ENCODE measurements at places on chromosomes 3 and 15.

- H3K27ac ChIP-seq, result peak overlapping the region; percentile 68
- H3K4me1 ChIP-seq, result no peaks in the 10 kb centered on the region
- no peak for DNase-seq
These were observed 69.8 kb upstream of the MFGE8 start for GRCh38 chr15:88982946-88983342.

GRCh38 chr3:12993517-12994356 is 79.5 kb downstream of the IQSEC1 start:
- peak overlapping the region; percentile 93 for H3K27ac ChIP-seq
- H3K4me3 ChIP-seq, result peak overlapping the region; percentile 39
- H3K36me3 ChIP-seq, result no peaks in the 10 kb centered on the region
- peaks cover 54% of the 10 kb centered on the region for H3K4me1 ChIP-seq
- no peaks in the 10 kb centered on the region for H3K27me3 ChIP-seq

- no peaks in the 10 kb centered on the region for H3K36me3 ChIP-seq
- H3K4me3 ChIP-seq, result no peak overlapping the region
- H3K4me1 ChIP-seq, result no peaks in the 10 kb centered on the region
- H3K27me3 ChIP-seq, result no peaks in the 10 kb centered on the region
- no peak overlapping the region for H3K27ac ChIP-seq
These were observed 139.6 kb downstream of the MCTP2 start for GRCh38 chr15:94370936-94371285.

GRCh38 chr3:29559741-29560465 is 279.0 kb downstream of the RBMS3 start:
- H3K27ac ChIP-seq, result no peak overlapping the region
- H3K4me3 ChIP-seq, result no peak overlapping the region
- peaks cover 35% of the 10 kb centered on the region for H3K4me1 ChIP-seq
- H3K36me3 ChIP-seq, result no peaks in the 10 kb centered on the region
- no peak for DNase-seq

GRCh38 chr15:71114887-71115566 is at the start of gene THSD4:
Gene THSD4 (plus strand): TSS chr15:71115471.
- H3K4me3 ChIP-seq, result peak within 1 kb of the TSS; percentile 54
- peak; percentile 79 for DNase-seq
- no peaks in the 10 kb centered on the region for H3K36me3 ChIP-seq
- no peak within 1 kb of the TSS for H3K27ac ChIP-seq
- H3K27me3 ChIP-seq, result no peaks in the 10 kb centered on the region

DNA sequence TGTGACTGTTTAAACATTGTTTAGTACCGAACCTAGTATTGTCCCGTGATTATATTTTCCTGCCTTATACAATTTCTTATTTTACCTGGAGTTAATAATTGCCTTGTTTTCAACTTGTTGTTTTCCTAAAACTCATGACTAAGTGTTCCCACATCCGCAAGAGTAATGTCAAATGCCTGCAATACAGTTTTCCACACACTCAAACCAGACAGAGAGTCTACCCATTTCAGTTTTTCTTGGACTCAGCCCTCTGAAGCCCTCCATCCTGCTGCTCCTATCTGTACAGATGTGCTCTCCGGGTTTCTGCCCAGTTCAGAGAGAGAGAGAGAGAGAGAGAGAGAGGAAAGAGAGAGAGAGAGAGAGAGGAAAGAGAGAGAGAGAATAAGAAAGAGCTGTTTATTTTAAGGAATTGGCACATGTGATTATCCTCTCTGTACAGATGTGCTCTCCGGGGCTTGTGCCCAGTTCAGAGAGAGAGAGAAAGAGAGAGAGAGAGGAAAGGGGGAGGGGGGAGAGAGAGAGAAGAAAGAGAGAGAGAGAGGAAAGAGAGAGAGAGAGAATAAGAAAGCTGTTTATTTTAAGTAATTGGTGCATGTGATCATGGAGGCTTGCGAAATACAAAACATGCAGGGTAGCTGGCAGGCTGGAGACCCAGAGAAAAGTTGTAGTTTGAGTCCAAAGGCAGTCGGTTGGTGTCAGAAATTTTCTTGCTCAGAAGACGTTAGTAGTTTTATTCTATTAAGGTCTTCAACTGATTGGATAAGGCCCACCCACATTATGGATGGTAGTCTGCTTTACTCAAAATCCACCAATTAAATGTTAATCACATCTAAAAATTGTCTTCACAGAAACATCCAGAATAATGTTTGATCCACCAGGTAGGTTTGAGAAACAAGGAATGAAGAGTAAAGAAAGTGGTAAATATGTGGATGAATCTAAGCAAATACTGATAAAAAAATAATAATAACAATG is 104.1 kb upstream of the GOLGA8J start:
- H3K4me3 ChIP-seq, result no peak overlapping the region
- no peak overlapping the region for H3K27ac ChIP-seq
- no peaks in the 10 kb centered on the region for H3K36me3 ChIP-seq
- no peaks in the 10 kb centered on the region for H3K4me1 ChIP-seq
- no peaks in the 10 kb centered on the region for H3K27me3 ChIP-seq

GRCh38 chr3:128372707-128373533 is 93.8 kb downstream of the DNAJB8 start:
- no peak overlapping the region for H3K27ac ChIP-seq
- H3K36me3 ChIP-seq, result no peaks in the 10 kb centered on the region
- no peaks in the 10 kb centered on the region for H3K27me3 ChIP-seq
- no peak for DNase-seq

DNA sequence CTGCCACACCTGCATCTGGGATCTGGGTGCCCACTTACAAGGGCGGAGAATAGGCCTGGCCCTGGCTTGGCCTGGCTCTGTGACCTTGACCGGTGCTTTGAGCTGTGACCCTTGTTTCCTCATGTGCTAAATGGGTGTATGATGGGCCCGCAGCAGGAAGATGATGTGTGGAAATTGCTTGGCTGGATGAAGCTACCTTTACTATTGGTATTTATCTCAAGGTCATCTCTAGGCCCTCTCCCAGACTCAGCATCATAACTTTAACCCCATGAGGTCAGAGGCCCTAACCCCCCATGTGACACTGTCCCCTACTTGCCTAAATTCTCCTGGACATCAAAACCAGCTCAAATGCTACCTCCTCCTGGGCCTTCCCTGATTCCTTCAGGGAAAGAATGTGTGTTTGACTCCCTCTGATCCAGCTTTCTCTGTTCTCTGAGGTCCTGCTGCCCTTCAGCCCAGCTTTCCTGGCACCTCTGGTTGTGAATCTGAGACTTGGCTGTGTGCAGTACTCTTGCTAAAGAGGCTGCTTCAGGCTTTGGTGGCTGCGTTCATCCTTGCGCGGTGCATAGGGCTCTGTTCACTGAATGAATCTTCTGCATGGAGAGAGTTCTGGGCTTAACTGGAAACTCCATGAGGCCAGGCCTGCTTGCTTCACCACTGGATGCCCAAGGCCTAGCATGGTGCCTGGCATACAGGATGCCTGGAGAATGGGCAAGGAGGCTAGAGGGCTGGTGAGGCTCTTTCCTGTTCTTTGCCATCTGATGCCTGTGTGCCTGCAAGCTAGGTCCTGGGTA is 25.2 kb upstream of the SLC6A6 start:
- H3K36me3 ChIP-seq, result no peaks in the 10 kb centered on the region
- H3K4me3 ChIP-seq, result no peak overlapping the region
- no peak for DNase-seq
- no peak overlapping the region for H3K27ac ChIP-seq
- H3K27me3 ChIP-seq, result no peaks in the 10 kb centered on the region

GRCh38 chr3:182246870-182247269 is 535.1 kb downstream of the SOX2 start:
- no peaks in the 10 kb centered on the region for H3K36me3 ChIP-seq
- no peaks in the 10 kb centered on the region for H3K27me3 ChIP-seq
- H3K27ac ChIP-seq, result no peak overlapping the region

DNA sequence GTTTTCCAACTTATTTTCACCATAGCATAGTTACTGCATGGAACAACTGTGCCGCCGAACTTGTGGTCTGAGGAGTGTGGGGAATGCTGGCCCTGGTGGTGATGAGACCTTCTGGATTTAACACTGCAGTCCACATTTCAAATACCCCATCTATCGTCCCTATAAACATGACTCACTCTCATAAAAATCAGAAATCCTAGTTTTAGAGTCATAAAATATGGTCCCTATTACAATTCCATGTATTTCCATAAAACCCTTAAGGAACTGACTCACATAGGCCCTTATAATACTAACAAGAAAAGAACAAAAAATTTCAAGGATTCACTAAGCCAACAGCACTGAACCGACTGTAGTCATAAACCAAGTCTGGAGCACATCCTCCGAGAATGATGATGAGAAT is 147.2 kb downstream of the FOXP1 start:
- H3K4me1 ChIP-seq, result no peaks in the 10 kb centered on the region
- DNase-seq, result no peak
- no peak overlapping the region for H3K27ac ChIP-seq
- no peaks in the 10 kb centered on the region for H3K27me3 ChIP-seq

DNA sequence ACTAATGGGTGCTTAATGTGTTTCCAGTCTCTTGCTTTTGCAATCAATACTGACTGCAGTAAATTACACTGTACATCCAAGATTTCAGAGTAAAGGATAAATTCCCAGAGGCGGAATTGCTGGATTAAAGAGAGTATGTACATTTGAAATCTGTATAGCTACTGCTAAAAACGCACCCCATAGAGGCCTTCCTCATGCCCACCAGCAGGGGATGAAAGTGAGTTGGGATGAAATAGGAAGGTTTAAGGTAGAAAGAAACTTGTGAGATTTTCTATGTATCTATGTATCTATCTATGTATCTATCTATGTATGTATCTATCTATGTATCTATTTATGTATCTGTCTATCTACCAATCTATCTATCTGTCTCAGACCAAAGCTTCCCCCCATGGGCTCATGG is 28.4 kb downstream of the TMEM44 start:
- DNase-seq, result no peak
- no peaks in the 10 kb centered on the region for H3K4me1 ChIP-seq
- no peak overlapping the region for H3K27ac ChIP-seq
- H3K27me3 ChIP-seq, result no peaks in the 10 kb centered on the region

- H3K27me3 ChIP-seq, result no peaks in the 10 kb centered on the region
- H3K4me1 ChIP-seq, result no peaks in the 10 kb centered on the region
- no peak for DNase-seq
- no peaks in the 10 kb centered on the region for H3K36me3 ChIP-seq
- H3K27ac ChIP-seq, result no peak overlapping the region
These were observed 164.5 kb upstream of the TPM1 start for GRCh38 chr15:62878070-62878469.

DNA sequence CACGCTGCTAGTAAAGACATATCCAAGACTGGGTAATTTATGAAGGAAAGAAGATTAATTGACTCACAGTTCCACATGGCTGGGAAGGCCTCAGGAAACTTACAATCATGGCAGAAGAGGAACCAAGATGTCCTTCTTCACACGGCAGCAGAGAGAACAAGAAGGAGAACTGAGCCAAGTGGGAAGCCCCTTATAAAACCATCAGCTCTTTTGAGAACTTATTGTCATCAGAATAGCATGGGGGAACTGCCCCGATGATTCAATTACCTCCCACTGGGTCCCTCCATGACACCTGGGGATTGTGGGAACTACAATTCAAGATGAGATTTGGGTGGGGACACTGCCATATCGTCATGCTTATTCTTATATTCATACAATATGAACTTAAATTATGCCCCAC is 49.0 kb downstream of the DUT start:
- no peaks in the 10 kb centered on the region for H3K36me3 ChIP-seq
- no peaks in the 10 kb centered on the region for H3K4me1 ChIP-seq
- no peak for DNase-seq
- H3K4me3 ChIP-seq, result no peak overlapping the region
- H3K27me3 ChIP-seq, result no peaks in the 10 kb centered on the region

DNA sequence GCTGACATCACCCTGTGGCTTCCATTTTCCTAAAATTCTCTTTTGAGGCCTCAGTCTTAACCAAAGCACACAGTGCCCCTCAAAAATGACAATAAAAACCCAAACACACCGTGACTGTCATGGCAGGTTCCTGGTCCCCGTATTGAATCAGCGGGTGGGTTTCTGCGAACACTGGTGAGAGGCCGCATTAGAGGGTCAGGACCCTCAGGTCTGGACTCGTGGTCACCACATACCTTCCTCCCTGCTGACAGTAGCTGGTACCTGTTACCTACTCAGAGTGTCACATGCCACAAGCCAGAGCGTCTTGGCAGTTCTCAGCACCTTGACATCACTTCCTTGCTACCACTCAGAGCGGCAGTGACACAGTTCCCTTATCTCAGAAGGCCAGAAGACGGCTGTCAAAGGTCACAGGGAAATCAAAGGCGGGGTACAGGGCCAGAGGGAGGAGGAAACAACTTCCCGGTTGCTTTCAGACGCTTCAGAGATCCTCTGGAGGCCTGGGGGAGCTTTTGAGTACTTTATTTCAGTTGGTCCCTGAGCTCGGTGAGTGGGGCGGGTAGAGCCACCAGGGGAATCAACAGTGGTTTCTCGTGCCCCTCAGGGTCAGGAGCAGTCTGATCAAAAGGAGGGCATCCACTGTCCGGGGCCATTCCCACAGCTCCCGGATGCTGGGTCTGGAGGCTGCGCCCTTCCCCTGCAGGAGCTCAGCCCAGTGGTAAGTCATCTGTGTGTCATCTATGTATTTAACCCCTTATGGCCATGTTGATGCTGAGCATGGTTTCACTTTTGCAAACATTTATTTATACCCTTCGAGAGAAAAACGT is at the start of the genes CCR5AS and CCRL2:
TSS of gene CCR5AS (minus strand) at position 279 of the 824 bp plus-strand sequence.
TSS of gene CCRL2 (plus strand) at position 472 of the 824 bp plus-strand sequence. CDS start 821 bp downstream, outside the sequence.
- no peak within 1 kb of the TSS for H3K4me3 ChIP-seq
- peak within 1 kb of the TSS; percentile 46 for H3K27ac ChIP-seq
- no peaks in the 10 kb centered on the region for H3K36me3 ChIP-seq
- peak; percentile 58 for DNase-seq
- no peaks in the 10 kb centered on the region for H3K4me1 ChIP-seq

DNA sequence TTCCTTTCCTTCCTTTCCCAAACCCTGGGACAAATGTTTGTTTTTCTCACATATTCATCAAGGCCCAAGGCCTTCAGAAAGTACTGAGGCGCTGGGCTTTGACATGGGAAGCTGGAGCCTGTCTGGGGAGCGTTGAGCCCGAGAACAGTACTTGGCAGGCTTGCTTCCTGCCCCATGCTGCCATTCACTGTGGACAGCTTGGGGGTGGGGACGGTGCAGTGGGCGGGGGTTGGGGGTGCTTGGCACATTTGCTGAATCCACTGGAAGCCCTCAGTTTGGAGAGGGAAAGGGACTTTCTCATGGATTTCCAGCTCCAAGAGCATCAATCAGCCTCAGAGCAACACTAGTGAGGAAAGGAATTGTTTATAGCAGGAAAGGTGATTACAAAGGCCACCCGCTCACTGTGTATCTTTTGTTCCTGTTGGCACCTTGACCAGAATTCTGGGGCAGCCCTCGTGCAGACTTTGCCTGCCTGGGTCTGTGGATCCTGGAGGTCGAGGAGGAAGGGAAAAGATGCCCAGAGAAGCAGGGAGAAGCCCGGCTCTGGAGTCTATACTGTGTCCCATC is 199.8 kb upstream of the RGMA start:
- no peaks in the 10 kb centered on the region for H3K36me3 ChIP-seq
- no peak overlapping the region for H3K4me3 ChIP-seq
- DNase-seq, result no peak

All from adrenal gland (tissue), 19 donors.